H9 (cell line): ENCODE measurements at places on chromosomes 4 and X. TPM values are rescaled to one million over a fixed set of nuclear protein-coding genes. Genes with fewer than 3 reads are reported as not detected.

The ASB5 gene
- total RNA-seq = not detected in 2 replicates

DNA sequence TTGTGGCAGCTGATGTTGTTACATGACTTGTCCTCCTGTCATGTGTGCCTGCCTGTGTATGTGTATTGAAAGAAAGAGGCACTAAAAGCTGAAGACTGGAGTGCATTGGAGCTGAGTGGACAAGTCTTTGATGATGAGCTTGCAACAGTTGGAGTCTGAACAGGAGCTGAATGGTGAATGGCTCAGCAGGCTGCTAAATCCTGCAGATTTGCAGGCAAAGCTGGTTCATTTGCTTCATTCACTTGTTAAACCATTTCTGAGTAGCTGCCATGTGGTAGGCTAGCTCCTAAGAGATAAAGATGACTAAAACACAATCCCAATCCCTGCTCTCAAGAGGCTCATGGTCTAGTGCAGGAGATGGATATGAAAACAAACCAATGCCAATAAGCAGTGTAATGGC lies 217.3 kb downstream of the CHRDL1 start:
- H3K4me1 ChIP-seq = peaks cover 6% of the 10 kb centered on the region; the same call in 1 of the 2 replicates
- no peak overlapping the region for H3K27ac ChIP-seq
- no peak for DNase-seq
- H3K27me3 ChIP-seq = no peaks in the 10 kb centered on the region
- peaks cover 25% of the 10 kb centered on the region for H3K36me3 ChIP-seq

DNA sequence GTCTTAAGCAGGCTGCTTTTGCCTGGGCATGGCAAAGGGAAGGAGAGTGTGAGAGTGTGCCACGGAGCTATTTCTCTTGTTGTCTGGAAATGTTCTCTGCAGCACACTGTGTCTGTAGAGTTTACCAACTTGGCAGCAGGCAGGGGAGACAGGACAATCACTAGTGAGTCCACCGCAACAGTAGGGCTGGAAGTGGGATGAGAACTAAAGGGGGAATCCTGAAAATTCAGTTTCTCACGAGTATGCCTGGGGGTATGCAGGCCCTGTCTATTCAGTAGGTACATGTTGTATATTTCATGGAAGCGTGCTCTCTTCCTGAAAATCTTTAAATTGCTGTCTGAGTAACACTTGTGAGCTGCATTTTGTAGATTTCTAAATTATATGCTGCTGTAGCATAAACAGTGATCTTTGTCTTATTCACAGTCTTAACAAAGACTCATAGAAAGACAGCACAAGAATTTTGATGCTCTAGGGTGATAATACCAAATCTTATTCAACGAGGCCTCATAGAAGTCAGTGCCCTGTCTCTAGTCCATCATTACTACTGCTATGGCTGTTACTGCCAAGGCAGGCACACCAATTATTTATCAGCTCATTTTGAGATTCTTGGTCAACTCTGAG lies 200.4 kb upstream of the LEF1 start:
- H3K27ac ChIP-seq = no peak overlapping the region
- H3K27me3 ChIP-seq = no peaks in the 10 kb centered on the region
- H3K4me3 ChIP-seq = no peak overlapping the region
- no peaks in the 10 kb centered on the region for H3K4me1 ChIP-seq

The CLIC2 gene
- total RNA-seq = 0.50 and 0.98 TPM in 2 replicates

GRCh38 chr4:52106191-52106590 lies 55.1 kb downstream of the SPATA18 start:
- H3K27me3 ChIP-seq = no peaks in the 10 kb centered on the region
- H3K27ac ChIP-seq = no peak overlapping the region
- no peaks in the 10 kb centered on the region for H3K36me3 ChIP-seq
- H3K4me3 ChIP-seq = no peak overlapping the region

DNA sequence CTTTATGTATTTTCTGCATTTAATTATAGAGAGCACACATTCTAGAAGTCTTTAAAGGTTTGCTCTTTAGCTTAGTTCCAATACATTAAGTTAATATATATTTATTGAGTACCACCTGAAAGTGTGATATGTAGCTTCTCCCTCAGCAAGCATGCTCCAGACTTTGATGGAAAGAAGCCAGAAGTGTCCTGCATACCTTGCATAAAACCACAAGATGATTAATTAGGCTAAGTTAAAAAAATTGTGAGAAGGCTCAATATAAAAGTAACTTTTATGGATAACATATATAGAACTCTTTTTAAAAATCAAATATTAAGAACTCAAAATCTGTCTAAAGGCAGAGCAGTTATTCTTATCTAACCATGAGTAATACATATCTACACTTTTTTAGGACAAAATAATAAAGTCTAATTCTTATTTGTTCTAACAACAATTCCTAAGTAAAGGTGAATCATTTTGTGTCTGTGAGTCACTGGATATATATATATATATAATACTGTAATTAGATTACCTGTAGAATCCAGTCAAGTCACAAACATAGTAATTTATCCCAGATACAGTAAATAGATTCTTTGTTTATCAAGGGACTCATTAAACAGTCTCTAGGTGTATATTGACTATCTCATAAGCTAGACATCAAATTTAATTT lies 51.2 kb downstream of the INTS12 start:
- H3K36me3 ChIP-seq = no peaks in the 10 kb centered on the region
- no peaks in the 10 kb centered on the region for H3K4me1 ChIP-seq
- no peaks in the 10 kb centered on the region for H3K27me3 ChIP-seq

The MAGEC1 gene
- total RNA-seq = not detected in 2 replicates

The CDKN2AIP gene
- 23.0 and 24.0 TPM in 2 replicates for total RNA-seq

DNA sequence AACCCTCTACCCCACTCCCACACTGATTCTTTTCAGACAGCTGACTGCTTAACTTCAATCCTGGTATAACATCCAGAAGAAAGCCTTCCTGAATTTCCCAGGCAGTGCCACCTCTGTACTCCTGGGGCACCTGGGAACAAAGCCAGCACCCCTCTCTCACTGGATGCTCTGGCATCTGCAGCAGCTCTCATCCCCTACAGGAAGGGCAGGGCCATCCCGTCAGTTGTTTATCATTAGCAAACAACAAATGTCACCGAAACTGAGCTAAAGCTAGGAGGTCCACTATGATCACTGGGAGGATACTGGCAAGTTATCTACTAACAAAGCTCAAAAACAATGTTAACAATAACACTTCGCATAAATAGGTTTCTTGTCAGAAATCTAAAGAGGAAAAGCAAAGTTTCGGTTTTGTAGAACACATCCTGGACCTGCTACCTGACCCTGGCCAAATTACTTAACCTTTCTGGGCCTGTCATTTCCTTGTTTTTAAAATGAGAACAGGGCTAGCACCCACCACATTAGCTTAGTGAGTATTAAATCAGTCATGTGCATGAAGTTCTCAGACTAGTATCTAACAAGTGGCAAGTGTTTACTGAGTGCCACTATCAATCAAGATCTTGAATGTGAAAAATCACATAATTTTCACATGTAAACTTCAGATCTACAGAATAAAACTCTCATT lies 86.6 kb downstream of the NR3C2 start:
- no peak for DNase-seq
- no peaks in the 10 kb centered on the region for H3K27me3 ChIP-seq
- H3K36me3 ChIP-seq = no peaks in the 10 kb centered on the region
- 0 out of 2 replicates have a peak, but pooled peaks cover 2% of the 10 kb centered on the region for H3K4me1 ChIP-seq
- no peak overlapping the region for H3K4me3 ChIP-seq

DNA sequence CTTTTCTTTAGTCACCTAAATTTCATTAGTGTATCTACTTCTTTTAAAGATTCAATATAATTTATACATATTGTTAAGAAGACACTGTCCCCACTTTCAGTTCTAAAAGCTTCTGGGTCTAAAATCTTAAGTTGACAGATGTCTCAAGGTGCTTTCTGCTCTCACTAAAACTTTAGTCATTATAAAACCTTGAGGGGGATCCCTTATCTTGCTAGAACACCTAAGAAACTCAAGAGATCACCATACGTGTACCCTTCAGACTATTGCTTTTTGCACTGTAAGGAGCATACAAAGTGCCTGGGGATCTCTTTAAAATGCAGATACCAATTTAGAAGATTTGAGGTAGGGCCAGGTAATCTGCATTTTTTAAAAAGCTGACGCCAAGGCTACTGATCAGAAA lies 30.1 kb downstream of the CYBB start:
- no peaks in the 10 kb centered on the region for H3K27me3 ChIP-seq
- no peak overlapping the region for H3K4me3 ChIP-seq
- H3K27ac ChIP-seq = no peak overlapping the region

GRCh38 chr4:52423967-52424366 lies 235.1 kb downstream of the USP46 start:
- no peak overlapping the region for H3K27ac ChIP-seq
- H3K27me3 ChIP-seq = no peaks in the 10 kb centered on the region
- DNase-seq = no peak
- H3K36me3 ChIP-seq = peaks cover 1% of the 10 kb centered on the region; the same call in 1 of the 3 replicates

DNA sequence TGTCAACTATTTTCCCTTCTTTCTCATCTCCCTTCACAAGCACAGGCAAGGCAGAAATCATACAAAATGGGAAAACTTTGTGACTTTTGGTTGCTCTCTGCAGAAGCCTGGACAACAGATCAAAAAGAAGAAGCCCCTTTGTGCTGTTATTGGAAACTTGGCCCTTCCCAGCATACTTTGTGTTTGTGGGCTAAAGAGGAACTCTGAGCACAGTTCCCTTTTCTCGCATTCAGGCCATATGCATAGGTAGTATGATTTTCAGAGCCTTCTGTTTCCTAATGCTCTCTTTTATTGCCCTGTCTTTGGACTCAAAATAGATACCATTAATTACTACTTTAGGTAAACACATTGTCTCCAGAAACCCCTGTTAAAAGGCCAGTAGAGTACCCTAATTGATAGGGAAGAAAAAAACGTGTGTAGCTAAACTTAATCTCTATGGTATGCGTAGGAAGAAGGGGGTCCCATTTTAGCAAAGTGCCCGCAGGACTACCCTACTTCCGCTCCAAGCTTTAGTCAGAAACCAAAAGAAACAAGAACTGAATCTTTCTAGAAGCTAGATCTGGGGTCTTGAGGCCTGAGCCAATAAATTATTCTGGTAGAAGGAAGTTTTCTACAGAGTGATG lies 26.6 kb downstream of the VSIG4 start:
- no peaks in the 10 kb centered on the region for H3K27me3 ChIP-seq
- no peaks in the 10 kb centered on the region for H3K4me1 ChIP-seq
- H3K36me3 ChIP-seq = no peaks in the 10 kb centered on the region

DNA sequence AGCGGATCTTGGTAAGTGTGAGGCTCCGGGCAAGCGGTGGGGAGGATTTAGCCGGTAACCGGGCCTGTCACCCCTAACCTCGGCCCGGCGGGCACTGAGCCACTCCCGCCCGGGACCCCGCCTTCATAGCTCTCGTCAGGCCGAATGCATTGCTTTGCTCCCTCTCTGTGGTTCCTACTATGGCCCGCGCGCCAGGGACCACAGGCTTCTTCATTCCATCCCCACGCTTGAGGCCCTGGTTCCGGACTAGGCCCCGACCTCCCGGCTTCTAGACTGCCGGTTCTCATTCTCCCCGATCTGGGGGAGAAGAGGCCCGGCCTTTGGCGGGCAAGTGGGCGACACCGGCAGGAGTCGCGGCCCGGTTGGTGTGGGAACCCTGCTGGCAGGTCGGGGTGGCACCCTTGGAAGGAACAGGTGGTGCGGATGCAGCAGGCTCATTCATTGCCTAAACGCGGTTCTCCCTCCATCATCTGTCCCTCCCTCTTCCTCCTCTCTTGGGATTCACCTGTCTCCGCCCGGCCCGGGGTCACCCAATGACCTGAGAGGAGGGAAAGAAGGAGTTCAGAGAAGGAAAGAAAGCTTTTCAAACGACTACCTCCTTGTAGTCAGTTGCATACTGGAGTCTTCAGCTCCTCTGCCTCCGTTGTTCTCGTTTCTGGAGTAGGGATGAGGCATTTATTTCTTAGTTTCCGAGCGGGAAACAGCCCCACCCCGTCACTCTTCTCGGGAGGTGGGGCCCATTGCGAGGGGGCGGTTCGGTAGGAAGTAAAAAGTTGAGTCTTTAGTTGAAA lies at the start of gene NDUFC1:
NDUFC1 (minus strand) TSS at position 657 of the 791 bp plus-strand sequence. CDS start 6,679 bp downstream, outside the sequence.
- H3K4me3 ChIP-seq = peak within 1 kb of the TSS; percentile 97
- no peaks in the 10 kb centered on the region for H3K4me1 ChIP-seq
- peak; percentile 61 for DNase-seq
- peaks cover 43% of the 10 kb centered on the region for H3K36me3 ChIP-seq

DNA sequence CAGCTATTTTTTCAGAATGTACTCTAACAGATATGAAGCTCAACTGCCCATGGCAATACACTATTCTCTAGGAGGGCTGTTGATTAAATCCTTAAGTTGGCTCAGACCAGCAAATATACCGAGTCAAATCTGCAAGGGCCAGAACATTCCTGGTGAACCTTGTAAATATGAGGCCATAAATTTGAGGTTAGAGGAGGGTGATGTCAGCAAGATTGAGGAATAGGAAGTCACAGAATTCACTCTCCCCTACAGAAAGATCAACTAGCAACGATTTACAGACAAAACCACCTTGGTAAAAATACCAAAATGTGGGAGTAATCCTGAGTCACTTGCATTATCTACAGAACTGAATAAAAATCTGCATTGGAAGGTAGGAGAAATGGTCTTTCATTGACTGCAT lies 399.3 kb downstream of the GPM6A start:
- no peaks in the 10 kb centered on the region for H3K27me3 ChIP-seq
- no peak overlapping the region for H3K4me3 ChIP-seq
- H3K36me3 ChIP-seq = 0 out of 2 replicates have a peak, but pooled peaks cover 2% of the 10 kb centered on the region
- H3K4me1 ChIP-seq = no peaks in the 10 kb centered on the region
- no peak for DNase-seq

- H3K4me3 ChIP-seq = no peak overlapping the region
- no peaks in the 10 kb centered on the region for H3K27me3 ChIP-seq
- H3K27ac ChIP-seq = no peak overlapping the region
- DNase-seq = no peak
- H3K36me3 ChIP-seq = peaks cover 6% of the 10 kb centered on the region; the same call in 1 of the 2 replicates
Measured at GRCh38 chr4:153335665-153336064, 8.8 kb upstream of the MND1 start.

The SAGE1 gene
- not detected in 2 replicates for total RNA-seq

DNA sequence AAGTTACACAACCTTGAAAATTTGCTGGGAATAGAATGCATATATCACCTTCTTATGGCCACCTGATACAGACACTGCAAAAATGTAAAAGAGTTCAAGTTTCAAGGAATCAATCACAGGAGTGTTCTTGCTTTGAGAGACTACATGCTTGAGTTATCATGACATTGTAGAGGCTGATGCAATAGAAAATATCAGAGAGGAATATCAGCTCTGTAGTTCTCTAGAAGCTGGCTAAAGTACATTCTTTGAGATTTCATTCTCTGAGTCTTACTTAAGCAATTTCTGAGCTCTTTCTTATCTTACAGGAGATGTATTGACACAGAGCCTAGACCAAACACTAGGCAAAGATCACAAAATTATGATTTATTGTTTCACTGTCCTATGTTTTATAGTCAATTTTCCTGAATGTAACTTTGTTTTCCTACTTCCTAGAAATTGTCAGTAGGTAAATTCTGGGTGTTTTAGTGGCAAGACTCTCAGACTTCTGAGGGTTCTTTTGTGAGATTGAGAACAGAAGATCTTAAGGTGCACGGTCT lies 152.1 kb upstream of the HPGD start:
- no peak for DNase-seq
- no peaks in the 10 kb centered on the region for H3K36me3 ChIP-seq
- no peaks in the 10 kb centered on the region; the same call in 1 of the 2 replicates for H3K4me1 ChIP-seq
- no peak overlapping the region for H3K4me3 ChIP-seq
- H3K27me3 ChIP-seq = no peaks in the 10 kb centered on the region
